Uterus (tissue), 4 donors: ENCODE measurements at places on chromosomes 1 and 21.
A peak's percentile ranks its signal among the peaks of the same experiment; 100 is the strongest.

- DNase-seq = no peak
Measured at GRCh38 chr1:42209526-42210251, 45.1 kb upstream of the GUCA2A start.

GRCh38 chr1:52119301-52120079, 22.4 kb upstream of the ZFYVE9 start:
- DNase-seq = no peak

DNA sequence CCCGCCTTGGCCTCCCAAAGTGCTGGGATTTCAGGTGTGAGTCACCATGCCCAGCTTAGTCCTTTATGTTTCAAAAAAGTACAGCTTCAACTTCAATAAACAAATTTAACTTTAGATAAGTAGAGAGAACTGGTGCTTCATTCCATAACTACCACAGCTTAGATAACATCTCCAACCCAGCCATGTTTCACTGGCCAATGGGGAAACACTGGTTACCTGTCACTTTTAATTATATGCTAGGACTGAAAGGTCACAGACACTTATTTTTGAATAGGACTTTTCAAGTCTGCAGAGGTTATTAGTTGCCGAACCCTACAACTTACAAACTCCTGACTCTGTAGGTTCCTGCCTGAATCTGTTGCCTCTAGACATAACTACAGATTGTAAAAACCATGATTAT, 56.5 kb upstream of the ST6GALNAC3 start:
- DNase-seq = no peak

- peak; percentile 36 for DNase-seq
Measured at GRCh38 chr1:173206816-173207568, at the start of gene TNFSF4. TSS of gene TNFSF4 (minus strand) at chr1:173207331. CDS start at chr1:173207176, 155 bp downstream.

DNA sequence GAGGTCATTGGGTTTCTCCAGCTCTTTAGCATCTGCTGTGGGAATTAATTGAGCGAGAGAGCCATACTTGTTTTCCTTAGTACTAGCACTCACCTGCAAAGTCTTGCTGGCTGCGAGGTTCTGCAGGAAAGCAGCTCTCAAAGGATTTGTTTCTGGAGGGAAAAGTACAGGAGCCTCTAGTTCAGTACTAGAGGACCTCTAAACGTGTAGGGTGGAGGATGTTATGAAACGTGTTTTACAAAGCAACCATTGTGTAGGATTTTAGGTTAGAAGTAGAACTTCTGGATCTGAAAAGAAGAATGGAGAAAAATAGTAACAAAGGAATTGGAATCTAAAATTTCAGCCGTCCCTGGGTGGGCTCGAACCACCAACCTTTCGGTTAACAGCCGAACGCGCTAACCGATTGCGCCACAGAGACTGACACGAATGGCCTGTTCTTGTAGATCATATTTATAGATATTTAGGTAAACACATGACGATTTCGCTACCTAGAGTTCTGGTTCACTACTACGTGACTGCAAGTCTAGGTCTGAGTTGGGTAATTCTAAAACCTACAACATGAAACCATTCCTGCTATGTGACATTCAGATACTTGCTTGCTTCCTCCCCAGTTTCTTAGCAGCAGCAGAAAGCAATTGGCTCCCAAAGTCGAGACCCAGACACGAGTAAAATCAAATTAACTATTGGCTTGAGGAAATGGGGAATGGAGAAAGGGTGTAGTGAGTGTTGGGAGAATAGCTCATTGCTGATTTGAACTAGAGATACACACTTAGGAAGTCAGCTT, 60.2 kb upstream of the CFAP126 start:
- no peak for DNase-seq
